ENCODE measurements at places on chromosomes 11 and 22. TPM values are rescaled to one million over a fixed set of nuclear protein-coding genes. Genes with fewer than 3 reads are reported as not detected.
A peak's percentile ranks its signal among the peaks of the same experiment; 100 is the strongest.

DNA sequence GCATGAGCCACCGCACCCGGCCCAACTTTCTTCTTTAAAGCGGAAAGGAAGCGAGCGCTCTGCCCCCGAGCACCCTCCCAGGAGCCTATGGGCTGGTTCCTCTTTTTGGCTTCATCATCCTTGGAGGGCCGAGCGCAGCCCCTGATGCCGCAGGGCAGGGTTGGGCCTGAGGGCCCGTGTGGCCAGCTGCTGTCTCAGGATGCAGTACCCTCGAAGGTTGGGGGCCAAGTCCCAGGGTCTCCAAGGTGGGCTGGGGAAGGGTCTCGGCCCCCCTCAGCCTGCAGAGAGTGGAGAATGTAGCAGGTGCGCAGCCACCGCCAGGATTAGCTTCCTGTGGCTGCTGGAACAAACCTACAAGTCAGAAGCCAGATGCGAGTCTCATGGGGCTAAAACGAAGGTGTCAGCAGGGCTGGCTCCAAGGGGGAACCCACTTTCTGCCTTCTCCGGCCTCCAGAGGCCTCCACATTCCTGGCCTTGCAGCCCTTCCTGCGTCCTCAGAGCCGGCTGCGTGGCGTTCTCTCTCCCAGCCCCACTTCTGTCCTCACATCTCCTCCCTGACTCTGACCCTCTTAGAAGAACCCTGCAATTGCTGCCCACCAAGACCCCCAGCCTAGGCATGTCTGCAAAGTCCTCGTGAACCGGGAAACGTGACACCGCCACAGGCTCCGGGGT is 2.9 kb downstream of the PANX2 start:
- no peak for DNase-seq

DNA sequence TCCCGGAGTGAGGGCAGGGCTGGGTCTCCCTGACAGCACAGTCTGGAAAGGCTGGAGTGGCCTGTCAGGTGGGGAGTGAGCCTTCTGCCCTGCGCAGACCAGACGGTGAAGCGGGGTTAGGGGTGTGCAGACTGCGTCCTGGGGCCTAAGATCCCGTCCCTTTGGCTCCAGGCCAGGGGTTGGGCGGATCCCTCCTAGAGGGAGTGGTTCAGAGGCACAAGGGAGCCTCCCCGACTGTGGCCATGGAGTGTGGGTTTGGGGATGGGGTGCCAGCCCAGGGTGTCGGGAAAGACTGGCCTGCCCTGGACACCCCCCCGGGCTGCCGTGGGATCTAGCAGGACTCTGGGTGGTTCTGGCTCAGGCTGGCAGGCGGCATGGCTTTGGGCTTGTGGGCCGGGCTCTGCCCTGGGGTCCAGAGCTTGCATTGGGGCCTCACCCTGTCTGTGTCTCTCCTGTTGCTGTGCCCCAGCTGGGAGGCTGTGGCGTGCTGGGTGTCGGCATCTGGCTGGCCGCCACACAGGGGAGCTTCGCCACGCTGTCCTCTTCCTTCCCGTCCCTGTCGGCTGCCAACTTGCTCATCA is 19.5 kb downstream of the TSPAN4 start:
- peak; percentile 40 for DNase-seq

DNA sequence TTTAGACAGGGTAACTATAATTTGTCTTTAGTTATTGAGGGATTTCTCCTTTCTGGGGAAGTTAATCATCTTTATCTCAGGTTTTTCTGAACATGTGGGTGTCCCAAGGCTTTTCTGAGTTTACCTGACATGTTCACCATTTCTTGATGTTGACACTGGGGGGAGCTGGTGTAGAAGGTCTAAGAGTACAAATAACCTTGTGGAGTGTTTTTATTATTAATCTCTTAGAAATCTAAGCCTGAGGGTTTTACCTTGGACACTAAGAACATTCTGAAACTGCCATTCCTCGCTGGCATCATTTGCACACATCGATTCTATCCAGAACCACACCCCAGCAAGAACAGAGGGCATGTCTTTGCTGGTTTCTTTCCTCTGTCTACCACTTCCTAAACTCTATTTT is 15.6 kb upstream of the C11orf91 start:
- no peak for DNase-seq

GRCh38 chr11:118572981-118573550 is 857 bp downstream of the ARCN1 start:
- DNase-seq = peak; percentile 69

DNA sequence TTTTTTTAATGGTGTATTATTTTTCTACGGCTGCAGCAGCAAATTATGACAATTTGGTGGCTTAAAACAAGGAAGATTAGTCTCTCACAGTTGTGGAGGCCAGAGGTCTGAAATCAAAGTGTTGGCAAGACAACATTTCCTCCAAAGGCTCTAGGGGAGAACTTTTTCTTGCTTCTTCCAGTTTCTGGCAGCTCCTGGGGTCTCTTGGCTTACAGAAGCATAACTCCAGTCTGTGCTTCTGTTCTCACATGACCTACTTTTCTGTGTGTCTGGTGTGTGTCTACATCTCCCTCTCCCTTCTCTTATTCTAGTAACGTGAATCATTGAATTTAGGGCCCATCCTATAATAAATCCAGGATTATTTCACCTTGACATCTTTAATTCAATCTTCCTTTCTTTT is 551.9 kb upstream of the LUZP2 start:
- no peak for DNase-seq

The TENM4 gene
- total RNA-seq = not detected

- no peak for DNase-seq
Measured at GRCh38 chr22:19816372-19817119, 38.1 kb downstream of the GNB1L start.

GRCh38 chr11:61539831-61540357 is 31.3 kb downstream of the LRRC10B start:
- no peak for DNase-seq

DNA sequence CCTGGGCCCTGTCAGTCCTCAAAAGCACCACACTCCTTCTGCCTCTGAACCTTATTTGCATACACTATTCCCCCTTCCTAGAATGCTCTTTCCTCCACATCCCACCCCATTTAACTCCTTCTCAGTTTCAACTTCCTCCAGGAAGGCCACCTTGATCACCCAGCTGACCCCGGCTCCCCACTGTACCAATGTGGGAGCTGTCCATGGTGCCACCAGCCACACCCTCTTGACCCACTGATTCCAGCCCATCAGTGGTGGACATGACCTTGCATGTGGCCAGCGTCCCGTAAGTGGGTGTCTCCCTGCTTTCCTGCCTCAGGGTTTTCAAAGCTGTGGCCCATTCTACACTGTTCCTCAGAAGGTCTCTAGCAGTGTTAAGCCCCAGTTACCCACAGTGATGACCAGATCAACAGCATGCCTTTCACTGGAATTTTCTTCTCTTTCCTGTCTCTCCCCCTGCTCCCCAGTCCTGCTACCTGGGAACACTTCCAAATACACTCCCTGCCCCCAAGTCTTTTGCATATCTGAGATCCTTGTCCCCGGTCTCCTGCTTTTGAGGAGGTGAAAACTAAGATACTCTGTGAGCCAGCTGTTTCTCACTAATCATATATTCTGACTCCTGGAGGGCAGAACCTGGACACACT is 346.6 kb downstream of the MN1 start:
- DNase-seq = no peak

- DNase-seq = no peak
Measured at GRCh38 chr11:76574406-76574805, 96.1 kb downstream of the LRRC32 start.

- DNase-seq = no peak
Measured at GRCh38 chr11:1274501-1274900, 34.9 kb downstream of the TOLLIP start.

The TSGA10IP gene
- total RNA-seq = not detected

The SAA4 gene
- not detected for total RNA-seq

DNA sequence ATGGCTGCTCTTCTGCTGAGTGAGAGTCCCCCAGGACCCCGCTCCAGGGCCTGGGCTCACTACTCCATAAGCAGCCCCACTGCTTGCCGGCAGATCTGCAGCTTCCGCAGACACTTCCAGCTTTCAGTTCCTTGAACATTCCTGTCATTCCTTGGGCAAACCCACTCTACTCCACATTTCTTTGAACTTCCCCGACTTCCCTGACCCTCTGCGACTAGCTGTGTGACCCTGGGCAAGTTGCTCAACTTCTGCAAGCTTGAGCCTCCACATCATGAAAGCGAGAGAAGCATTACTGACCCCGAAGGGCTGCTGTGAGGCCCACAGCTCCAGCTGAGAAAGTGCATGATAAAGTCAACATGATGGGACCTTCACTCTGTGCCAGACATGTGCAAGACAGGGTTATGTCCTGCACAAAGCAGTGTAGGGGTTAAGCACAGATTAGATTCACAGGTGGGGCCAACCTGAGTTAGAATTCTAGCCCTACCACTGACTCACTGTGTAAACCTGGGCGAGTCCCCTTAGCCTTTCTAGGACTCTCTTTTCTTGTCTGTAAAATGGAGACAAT is 51.8 kb downstream of the THAP12 start:
- DNase-seq = no peak

DNA sequence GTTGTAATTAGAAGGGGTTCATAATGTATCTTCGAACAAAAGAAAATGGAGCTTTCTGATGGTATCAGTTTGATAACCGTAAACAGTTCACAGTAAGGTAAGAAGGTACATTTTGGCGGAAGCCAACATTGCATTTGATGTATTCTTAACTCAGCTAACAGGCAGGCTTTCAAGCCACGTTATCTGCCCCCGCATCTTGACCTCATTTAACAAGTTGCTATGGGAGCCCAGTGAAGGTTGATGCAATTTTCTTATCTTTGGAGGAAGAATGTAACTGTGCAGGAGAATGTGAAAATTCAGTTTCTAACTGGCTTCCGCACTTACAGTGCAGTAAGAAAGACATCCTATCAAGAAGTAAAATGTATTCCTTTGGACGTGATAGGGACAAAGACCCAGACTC is 110.6 kb downstream of the ETS1 start:
- DNase-seq = no peak

GRCh38 chr22:20271114-20271994 is 3.2 kb upstream of the RTN4R start:
- no peak for DNase-seq

GRCh38 chr22:20019661-20020532 is 1.0 kb upstream of the TANGO2 start:
- DNase-seq = no peak

The CDON gene
- total RNA-seq = 4.8 TPM

DNA sequence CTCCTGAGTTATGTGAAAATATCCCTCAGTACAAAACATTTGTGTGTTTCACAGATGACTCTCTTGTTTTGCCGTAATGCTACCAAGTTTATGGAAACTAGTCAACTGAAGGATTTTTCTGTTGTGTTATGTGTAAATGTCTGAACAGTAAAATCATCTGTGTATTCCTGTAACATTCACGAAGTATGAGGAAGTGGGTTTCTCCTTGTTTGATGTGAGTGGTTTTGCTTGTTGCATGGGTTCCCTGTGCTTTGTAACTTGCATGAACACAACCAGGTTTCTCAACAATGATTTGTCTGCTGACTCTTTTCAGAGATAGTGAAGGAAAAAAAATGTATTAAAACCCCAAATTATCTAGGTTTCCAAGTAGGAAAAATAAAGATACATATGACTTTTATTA is 138.1 kb downstream of the PGR start:
- DNase-seq = no peak

DNA sequence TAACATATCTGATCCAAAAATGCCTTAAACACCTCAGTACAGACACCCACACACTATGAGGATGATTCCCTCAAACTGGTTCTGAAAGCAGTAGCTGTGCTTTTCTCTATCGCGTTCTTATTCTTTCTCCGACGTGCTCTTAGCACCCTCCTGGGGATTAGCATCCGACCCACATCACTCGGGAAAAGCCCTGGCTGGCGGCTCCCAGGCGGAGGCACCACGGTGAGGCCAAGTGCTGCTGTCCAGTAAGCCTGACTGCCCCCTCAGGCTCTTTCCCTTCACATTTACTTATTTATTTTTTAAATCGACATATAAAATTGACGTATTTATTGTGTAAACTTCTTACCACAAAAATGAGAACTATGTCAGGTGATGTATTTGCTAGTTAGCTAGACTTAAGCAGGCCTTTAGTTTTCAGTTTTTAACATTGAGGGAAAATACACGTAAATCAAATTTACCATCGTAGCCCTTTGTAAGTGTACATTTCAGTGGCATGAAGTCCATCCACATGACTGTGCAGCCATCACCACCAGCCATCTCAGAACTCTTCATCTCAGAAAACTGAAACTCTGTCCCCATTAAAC is 19.2 kb downstream of the TBX1 start:
- no peak for DNase-seq

- DNase-seq = no peak
Measured at GRCh38 chr11:125552927-125553326, 16.4 kb upstream of the EI24 start.

The GRAP2 gene
- not detected for total RNA-seq

DNA sequence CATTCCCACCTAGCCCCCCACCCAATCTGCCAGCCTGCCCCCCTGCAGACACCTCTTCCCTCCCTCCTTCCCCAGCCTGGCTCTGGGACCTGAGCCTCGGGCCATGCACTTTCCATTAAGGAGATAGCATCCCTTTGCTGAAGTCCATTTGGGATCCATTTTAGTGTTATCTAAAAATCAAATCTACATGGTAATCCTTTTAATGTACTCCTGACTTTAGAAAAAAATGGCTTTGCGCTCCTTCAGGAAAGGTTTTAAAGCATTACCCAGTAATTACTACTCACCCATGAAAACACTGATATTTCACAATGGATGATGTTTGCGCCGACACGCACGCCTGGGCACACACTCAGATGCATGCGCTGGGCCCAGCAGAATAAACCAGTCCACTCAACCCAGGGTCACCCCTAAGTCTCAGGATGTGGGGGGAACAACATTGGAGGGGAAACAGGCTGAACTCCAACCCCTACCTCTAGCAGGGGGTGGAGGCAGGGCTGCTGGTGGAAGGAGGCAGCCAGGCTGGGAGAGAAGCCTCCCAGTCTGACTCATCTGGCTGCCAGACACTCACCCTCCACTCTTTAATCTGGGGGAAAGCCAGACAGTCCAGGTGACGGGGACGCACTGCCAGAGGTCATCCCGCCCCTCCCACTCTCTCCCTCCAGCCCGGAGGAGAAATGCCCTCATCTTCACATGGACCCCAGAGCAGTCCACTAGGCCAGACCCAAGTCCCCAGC is 29.8 kb downstream of the LMO1 start:
- DNase-seq = no peak

DNA sequence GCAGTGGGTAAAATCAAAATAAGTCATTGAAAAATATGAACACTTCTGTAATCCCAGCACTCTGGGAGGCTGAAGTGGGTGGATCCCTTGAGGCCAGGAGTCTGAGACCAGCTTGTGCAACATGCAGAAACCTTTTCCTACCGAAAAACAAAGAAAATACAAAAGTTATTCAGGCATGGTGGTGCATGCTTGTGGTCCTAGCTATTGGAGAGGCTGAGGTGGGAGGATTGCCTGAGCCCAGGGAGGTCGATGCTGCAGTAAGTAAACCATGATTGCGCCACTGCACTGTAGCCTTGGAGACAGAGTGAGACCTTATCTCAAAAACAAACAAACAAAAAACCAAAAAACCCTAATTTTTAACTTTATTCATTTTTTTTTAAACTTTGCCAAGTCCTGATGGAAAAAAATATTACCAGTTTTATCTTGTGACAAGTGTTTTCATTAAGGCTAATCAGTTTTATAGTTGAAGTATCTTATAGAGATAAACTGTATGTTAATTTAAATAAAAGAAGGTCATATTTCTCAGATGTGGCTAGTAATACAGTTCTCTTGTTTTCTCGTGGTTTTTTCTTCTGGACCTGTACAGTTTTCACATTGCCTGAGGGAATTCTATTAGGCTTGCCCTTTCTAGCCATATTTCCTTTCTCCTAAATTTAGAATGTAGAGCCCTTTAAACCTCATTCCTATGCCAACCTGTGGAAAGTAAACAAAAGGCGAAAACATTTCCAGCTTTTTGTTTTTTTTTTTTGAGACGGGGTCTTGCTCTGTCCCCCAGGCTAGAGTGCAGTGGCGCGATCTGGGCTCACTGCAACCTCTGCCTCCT is 9.4 kb downstream of the HIPK3 start:
- DNase-seq = peak; percentile 24

All from HT-29 (cell line).